CD4-positive, alpha-beta T cell treated with Interleukin-17A for 1 hour (primary cell): ENCODE measurements at places on chromosomes 6 and 20.

GRCh38 chr20:61886721-61887595, 178.7 kb downstream of the TAF4 start:
- DNase-seq: peak; percentile 25

- DNase-seq: no peak
Observed at GRCh38 chr6:63261820-63262219, 50.6 kb downstream of the FKBP1C start.

DNA sequence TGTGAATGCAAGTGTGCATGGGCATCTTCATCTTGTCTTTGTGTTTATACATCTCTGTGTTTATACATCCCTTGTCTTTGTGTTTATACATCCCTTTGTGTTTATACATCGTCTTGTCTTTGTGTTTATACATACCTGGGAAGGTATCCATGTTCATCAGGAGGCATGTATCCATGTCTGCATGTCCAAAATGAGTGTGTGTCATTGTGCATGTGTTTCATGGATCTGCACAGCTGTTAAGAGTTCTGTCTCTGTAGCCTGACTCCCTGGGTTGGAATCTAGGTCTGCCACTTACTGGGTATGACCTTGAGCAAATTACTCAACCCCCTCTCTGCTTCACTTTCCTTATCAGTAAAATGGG, 50.1 kb upstream of the SIRPA start:
- DNase-seq: no peak

GRCh38 chr20:2820084-2820895, 4.1 kb downstream of the TMEM239 start:
- no peak for DNase-seq

DNA sequence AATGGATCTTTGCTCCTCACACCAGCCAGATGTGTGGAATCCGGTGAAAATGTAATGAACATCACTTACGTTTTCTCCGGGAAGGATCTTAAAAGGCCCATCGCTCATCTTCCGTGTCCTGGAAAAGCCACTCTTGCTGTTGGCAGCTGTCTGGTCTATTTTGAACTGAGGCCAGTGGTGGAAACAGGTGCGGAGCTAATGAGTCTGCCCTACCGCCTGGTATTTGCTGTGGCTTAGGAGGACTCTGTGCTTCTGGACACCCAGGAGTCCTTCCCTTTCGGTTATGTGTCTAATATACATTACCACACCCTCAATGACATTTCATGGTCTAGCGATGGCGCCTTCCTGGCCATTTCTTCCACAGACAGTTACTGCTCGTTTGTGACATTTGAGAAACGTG, 264.2 kb upstream of the PREP start:
- no peak for DNase-seq

DNA sequence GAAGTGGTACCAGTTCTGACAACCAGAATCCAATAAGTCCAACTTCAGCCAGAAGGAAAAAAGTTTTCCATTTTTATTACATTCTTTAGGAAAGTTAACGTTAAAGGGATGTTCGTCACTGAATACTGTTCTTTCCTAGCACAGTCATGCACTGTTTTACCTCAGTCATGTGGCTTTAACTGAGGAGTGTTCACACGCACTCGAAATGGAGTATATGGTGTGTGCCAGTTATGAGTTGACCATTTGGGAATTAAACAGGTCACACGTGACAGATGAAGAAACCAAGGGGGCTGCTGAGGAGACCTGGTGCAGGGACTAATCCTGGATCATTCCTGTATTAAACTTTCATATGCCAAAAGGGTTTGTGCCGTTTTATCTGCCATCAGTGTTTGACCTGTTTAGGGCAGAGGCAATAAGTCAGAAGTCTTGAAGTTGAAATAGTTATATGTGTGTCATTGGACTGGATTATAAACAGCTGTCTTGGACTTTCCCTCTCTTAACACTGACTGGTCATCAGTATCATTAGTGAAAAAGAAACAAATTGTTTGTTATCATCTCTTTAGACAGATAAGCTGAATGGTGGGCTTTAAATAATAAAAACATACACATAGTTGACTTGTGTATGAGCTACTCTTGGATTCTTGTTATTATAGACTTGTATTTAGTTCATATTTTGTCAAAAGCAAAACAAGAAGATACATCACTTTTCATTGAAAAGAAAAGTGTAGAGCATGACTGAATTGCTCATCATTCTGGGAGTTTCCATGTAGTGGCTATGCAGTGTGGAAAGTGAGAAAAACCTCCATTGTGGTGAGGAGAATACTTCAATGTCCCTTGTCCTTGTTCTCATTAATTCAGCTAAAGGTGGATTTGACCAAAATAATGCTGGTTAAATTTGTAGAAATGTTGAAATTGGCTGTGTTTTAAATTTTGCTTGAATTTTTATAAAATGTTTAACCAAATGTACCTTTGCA, 123.5 kb upstream of the SAMD5 start:
- DNase-seq: no peak

DNA sequence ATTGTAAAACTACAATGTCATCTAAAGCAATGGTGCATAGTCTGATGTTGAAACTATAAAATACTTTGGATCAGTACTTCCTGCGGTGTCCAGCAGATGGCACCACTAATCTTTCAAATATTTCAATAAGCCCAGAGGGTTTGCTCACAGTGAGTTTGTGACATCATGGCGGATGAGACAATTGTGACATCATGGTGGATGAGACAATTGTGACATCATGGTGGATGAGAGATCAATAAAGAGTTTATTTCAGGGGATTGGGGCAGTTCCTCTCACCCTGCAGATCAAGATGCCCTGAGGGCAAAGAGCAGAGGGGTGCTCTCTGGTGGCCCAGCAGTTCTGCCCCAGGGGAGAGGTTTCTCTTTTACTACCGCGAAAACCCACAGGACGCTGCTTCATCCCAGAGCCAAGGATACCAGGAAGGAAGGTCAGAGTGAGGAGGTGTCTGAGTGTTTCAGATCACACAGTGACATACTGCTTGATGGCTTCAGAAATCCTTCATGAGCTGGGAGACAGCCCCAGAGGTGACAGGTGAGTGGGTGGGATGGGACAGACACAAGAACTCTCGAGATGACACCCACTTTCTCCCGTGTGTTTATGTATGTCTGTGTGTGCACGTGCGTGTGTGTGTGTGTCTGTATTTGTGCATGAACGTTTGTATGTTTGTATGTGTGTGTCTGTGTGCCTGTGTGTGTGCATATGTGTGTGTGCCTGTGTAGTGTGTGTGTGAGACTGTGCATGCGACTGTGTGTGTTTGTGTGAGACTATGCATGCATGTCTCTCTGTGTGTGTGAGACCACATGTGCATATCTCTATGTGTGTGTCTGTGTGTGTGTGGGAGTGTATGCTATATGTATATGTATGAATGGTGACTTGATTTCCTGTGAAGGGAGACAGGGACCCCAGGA, 7.3 kb upstream of the ULBP2 start:
- DNase-seq: peak; percentile 86

DNA sequence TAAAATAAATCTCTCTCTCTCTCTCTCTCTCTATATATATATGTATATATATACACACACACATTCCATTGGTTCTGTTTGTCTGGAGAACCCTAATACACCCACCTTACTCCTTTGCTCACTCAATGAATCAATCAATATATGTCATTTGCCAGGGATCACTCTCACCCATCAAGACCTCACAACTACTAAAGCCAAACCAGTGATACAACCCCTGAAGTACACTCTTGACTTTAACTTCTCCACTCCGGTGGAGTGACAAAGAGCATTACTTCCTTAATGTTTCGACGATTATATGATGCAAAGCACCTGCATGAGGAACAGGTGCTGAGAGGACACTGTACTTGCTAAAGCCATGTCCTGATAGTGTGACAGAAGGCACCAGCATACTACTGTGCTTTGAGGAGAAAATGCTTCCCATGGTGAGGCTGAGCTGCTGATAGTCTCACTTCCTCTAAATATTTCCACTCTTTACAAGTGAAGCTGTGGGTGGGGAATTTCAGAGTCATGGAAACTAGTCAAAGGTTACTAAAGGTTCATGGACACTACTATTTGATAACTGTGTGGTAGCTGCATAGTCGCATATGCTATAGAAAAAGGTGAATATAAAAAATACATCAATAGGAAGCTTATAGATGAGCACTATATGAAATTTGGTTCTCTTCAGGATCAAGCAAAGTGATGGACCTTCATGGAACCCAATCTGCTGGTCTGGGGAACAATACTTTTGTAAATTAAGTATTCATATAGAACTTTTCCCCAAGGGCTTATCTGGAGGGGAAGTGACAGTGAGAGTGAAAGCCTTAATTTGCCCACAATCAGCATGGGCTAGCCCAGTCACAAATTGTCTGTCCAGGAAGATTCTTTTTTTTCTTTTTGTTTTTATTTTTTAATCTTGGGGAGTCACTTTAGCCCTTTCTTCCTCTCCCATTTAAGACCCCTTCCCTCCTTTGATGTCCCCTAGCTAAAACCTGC, 141.9 kb upstream of the NEDD9 start:
- DNase-seq: peak; percentile 33

DNA sequence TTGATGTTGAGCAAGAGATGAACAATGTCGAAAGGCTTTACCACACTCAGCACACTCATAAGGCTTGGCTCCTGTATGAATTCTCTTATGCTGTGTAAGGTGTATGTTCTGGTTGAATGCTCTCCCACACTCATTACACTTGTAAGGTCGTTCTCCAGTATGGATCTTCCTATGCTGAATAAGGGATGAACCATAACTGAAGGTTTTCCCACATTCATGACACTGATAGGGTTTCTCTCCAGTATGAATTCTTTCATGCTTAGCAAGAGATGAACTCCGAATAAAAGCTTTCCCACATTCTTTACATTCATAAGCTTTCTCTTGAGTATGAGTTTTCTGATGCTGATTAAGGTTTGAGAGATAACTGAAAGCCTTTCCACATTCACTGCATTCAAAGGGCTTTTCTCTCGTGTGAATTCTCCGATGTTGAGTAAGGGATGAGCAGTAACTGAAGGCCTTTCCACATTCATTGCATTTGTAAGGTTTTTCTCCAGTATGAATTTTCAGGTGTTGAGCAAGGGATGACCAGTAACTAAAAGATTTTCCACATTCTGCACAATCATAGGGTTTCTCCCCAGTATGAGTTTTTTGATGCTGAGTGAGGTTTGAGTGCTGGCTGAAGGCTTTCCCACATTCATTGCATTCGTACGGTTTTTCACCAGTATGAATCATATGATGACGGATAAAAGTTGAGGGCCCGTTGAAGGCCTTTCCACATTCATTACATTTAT, 21.1 kb downstream of the ZNF184 start:
- no peak for DNase-seq

DNA sequence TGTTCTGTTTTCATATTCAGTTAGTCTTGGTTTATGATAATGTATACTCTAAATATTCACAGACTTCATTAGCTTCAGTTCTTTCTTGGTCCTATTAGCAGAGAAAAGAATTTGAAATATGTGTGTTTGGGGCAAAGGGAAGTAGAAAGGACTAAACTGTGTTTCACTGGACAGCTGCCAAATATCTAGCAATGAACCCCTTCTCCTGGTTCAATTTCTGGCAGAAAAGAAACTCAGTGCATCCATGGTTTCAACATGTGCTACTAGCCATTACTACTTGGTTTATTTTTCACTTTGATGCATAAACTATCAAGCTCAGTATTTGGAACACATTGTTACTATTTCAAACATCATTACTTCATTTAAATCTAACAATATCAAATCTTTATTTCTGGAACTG, 43.6 kb downstream of the FBXL4 start:
- DNase-seq: no peak

GRCh38 chr20:44018259-44018941, 103.7 kb downstream of the TOX2 start:
- no peak for DNase-seq

- no peak for DNase-seq
Observed at GRCh38 chr20:53028337-53029007, 56.3 kb downstream of the TSHZ2 start.
